Foreskin fibroblast (primary cell): ENCODE measurements at places on chromosomes 12 and 14.

DNA sequence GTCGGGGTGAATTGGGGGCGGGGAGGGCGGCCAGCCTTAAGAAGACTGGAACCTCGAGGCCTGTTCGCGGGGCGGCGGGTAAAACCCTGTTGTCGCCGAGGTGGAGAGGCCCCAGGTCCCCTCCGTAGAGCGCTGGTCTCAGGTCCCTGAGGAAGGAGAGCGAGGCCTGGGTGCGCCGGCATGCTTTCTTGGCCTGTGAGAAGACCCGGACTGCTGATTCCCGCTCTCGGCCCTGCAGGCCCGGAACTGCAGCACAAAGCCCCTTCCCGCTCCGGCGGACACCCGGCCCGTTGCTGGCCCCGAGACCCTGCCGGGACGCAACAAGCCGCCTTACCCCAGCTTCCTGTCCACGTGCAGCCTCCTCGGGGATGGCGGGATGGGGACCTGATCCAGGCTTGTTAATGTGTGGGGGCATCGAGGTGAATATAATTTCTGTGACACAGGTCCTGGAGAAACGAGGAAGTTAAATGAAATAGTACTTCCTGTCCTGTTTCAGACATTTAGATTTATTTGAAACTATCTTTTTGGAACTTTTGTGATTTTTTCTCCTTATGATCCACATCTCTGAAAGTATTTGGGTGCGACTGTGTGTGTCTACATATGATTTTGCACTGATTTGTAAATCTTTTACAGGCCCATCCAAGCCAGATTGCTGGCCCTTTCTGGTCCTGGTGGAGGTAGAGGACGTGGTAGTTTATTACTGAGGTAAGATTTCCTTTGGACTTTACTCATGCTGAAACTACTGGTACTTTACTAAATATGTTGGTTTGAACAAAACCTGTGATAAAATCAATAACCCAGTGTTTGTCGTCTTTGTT is 600 bp downstream of the PNN start:
- peak; percentile 14 for DNase-seq

- no peak for DNase-seq
Observed at GRCh38 chr12:116141110-116141832, 136.2 kb downstream of the MED13L start.

GRCh38 chr14:50058113-50058512 is 58.3 kb downstream of the VCPKMT start:
- no peak for DNase-seq

DNA sequence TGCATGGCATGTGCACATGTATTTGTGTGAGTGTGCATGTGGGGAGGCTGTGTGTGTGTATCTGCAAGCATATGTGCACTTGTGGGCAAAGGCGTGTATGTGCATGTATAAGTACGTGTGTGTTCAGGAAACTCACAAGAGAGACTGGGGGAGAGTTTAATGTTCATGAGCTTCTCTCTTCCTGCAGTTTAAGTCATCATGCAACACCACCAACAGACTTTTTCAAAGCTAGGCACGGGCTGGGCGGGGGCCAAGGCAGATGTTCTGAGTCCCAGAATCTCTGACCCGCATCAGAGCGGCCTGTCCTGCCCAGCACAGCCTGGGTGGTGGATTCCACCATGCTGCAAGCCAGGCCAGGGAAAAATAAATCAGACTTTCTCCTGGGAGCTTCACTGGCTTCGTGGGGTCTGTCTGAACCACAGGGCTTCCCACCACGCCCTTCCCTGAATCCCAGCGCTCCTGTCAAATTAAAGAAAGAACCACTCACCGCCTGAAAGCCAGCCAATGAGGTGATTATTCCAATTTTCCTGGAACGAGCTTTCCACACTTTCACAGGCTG is 75.7 kb downstream of the PITPNM2 start:
- no peak for DNase-seq

DNA sequence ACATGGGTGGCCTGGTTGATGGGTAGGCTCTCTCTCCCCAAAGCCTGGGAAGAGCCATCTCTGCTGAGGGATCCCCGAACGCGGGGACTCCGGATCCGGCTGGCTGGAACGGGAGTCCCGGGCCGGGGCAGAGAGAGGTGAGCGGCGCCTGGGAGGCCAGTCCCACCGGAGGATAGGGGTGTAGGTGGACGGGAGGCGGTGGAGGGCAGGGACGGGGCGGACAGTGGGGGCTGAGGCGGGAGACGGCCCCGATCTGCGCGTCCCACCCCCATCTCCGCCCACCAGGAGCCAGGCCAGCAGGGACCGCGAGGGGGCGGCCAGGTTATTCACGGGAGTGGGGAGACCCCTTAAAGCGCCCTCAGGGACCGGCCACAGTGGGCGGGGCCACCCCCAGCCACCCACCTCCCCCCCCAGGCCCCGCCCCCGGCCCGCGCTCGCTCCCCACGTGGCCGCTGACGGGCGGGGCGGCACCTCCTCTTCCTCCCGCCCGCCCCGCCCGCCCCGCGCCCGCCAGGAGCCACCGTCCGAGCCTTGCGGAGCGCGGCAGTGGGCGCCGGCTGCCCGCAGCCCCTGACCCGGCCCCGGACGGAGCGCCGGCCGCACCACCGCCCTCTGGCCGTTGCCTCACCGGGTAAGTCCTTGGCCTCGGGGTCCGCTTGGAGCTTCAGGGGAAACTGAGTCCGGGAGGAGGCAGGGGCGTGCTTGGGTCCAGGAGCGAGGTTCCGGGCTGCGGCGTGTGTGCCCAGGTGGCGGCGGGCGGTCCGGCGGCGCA is at the start of gene INF2:
TSS of gene INF2 (plus strand) at position 510 of the 772 bp plus-strand sequence. CDS start 11,748 bp downstream, outside the sequence.
- DNase-seq = peak; percentile 82

DNA sequence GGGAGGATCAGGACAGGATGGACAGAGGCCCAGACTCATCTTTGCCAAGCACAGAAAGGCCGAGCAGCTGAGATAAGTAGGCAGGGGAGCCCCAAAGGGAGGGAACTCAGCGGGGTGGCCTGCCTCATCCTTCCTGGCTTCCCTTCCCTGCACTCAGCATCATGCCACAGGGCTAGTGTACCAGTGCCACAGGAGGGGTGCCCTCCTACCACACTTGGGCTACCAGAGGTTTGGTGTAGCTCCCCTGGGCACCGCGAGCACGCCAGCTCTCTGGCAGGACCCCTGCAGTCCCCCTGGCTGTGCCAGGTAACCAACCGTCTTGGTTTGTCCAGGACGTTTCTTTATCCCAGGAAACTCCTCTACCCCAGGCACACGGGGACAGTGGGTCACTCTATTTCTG is 123.5 kb downstream of the ESRRB start:
- DNase-seq = no peak

- no peak for DNase-seq
Observed at GRCh38 chr14:68625366-68626090, 167.3 kb downstream of the ZFP36L1 start.

GRCh38 chr12:5912011-5912410 is 33.0 kb downstream of the ANO2 start:
- DNase-seq = no peak

GRCh38 chr12:124921200-124922031 is 7.0 kb upstream of the UBC start:
- peak; percentile 58 for DNase-seq

GRCh38 chr14:60164712-60165546 is at the start of gene DHRS7:
Gene DHRS7 (minus strand): TSS chr14:60165398. CDS start chr14:60165309, 89 bp downstream.
- peak; percentile 85 for DNase-seq

DNA sequence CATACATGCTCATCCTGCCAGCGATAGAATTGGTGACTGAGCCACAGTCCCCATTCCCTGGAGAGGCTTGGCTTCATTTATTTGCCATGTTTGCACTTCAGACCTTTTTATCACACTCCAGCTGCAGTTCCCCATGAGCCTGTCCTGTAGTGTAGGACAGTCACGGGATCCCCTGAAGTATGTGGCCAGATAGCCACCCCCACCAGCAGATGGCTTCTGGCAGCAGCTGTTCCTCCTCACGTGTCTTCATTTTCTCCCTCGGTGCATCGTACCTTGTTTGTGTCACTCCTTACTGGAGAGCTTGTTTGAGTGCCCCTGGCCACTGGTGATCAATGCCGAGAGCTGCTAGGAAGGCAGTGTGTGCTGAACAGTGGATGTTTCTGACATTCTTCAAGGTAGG is 40.2 kb downstream of the UBE3B start:
- no peak for DNase-seq

DNA sequence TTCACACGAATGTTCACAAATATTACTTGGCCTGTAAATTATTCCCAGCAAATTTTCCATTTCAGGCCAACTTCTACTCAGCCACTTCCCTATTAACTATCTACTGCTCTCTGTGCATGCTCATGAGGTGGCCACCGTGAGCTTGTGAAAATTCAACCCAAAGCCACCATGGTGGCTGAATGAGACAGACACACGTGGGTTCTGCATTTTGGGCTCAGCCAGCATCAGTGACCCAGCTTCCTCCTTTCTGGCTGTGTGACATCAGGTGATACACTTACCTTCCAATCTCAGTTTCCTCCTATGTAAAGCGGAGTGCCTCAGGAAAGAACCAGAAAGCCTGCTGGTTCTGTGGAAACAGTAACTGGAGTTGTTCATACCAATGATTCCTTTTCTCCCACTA is 175.8 kb downstream of the FOXN3 start:
- no peak for DNase-seq

DNA sequence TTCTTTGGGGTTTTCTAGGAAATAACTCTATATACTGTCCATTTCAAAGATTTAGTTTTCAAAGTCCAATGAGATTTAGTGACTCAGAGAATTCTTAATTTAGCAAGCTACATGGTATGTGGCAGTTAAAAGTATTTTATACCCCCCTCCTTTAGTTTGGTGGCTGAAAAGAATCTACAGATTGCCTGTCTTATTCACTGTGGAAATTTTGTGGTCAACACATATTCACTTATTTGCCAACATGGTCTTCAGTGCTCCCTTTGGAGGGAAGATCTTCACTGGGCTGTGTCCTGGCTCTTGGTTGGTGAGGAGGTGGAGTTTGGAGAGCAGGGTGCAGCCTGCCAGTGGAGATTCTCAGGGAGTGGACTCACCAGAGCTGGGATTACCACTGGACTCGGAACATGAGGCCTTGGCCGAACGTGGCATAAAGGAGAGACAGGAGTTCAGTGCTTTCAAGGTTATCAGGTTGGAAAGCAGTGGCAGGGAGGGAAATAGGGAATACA is 39.8 kb downstream of the SAMD4A start:
- peak; percentile 67 for DNase-seq

DNA sequence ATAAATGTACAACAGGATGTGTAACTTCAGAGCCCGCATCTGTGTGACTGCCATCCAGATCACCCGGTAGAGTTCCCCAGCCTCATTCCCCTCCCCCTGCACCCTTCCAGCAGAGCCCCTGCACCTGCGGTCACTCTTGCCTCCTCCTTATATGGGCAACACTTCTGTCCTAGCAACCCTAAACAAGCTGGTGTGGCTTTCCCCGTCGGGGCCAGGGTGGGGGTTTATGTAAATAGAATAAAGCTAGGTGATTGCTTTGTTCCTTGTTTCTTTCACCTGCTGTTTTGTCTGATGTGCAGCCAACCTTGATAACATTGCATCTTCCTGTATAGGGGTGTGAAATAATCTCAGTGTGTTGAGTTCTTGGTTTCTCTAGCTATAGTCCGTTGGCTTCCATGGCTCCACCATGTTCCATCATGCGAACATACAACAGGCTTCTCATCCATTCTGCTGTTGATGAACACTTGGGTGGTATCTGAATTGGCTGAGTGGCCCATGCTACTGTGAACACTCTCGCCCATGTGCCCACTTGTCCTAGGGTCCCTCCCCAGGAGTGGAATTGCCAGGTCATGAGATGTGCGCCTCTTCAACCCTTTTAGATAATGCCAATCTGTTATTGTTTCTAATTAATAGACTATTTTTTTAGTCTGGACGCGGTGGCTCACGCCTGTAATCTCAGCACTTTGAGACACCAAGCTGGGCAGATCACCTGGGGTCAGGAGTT is 102.2 kb downstream of the KIF26A start:
- DNase-seq = no peak

DNA sequence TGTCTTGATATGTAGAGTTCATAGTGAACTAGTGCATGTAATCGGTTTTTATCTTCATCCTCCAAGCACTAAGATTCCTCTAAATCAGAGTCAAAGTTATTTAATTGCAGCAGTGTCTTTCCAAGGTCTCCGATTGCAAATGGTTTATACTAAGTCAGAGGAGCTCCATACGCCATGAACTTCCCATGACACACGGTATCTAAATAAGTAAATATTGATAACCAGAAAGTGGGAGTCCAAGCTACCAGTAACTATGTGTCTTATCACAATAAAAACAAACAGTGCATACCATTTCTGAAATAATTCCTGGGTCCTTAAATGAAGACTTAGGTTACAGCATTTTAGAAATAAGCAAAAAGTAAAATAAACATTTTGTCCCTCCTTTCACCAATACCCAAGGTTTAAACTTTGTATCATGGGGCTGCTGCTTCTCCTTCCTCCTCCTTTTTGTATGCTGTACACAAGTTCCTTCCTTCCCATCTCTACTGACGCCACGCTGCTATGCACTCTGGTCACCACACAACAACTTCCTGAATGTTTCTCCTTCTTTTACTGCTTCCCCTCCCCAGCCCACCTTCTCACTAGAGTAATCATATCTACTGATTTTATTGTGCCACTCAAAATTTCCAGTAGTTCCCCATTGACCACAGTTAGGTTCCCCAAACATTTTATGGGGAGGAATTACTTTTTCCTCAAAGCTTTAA is 10.7 kb downstream of the NR1H4 start:
- no peak for DNase-seq

GRCh38 chr14:95133282-95133681 is 24.0 kb downstream of the DICER1 start:
- no peak for DNase-seq

DNA sequence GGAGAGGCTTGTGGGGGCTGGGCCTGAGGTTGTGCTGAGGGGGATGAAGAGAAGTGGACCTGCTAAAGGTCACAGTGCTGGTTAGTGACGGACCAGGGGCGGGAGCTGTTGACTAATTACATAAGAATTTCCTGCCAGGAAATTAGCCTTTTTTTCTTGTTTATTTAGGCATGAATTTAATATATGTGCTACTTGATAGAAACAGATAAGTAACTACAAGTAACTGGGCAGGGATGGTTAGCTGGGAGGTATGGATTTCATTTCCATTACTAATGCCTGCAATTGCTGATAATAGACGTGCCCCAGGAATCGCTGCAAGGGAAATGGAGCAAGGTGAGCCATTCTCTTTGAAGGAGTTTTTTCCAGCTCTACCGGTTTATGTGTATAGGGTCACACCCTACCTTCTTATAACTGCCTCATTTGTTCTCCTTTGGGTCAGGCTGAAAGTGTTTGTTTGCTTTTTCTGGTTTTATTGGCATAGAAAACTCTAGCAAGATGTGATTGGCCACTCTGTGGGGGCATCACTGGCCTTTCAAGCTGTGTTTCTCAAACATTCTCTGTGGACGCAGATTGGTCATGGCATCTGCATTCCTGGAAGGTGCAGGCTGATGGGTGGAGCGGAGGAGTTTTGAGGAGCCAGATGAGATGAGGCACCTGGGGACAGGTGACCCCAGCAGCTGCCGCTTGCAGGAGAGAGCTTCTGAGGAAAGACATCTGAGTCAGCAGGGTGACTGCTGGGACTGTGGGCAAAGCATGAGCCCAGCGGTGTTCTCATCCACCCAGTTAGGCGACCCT is 19.0 kb upstream of the GPRC5A start:
- DNase-seq = peak; percentile 79

DNA sequence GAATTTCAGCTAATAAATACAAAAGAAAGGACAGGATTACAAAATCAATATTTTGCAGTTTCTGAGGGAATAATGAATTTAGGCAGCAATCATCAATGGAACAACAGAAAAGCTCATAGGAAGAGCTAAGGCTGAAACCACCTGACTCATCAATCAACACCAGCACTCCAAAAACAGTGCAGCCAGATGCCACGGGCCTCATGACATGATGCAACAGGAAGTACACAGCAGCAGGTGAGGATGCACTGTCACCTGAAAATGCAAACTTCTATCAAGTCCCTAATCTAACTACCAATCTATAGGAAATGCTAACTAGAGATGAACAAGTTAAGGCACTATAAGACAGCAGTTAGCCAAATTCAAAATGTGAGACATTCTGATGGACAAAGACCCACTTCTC is 21.7 kb downstream of the GNS start:
- no peak for DNase-seq
